ENCODE measurements at places on chromosomes 5 and 9. TPM values are rescaled to one million over a fixed set of nuclear protein-coding genes. Genes with fewer than 3 reads are reported as not detected.

TGFBR1 gene
- total RNA-seq: 33.1 TPM

FABP6 gene
- total RNA-seq: not detected

PDLIM7 gene
- total RNA-seq: 61.9 TPM

PLAC8L1 gene
- not detected for total RNA-seq

TMEM167A gene
- 42.4 TPM for total RNA-seq

BAAT gene
- not detected for total RNA-seq

GRXCR2 gene
- total RNA-seq: 0.29 TPM

PCDHA6 gene
- 4.2 TPM for total RNA-seq

DNA sequence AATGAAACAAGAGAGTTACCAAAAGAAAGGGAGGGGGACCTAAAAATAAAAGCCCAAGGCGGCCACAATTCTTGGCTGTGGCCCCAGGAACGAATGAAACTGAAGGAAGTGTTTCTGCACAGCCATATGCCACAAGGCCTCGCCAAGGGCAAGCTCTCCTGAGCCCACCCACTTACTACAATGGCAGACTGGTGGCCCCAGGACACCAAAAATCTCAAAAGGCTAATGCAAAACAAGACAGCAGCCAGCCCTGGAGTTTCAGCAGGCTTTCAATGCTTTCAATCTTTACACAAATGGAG, 4.0 kb downstream of the CAMSAP1 start:
- no peak for DNase-seq

- DNase-seq: no peak
Observed at GRCh38 chr5:56356836-56357160, 123.7 kb upstream of the ANKRD55 start.

GRCh38 chr9:111287127-111287526, 42.9 kb downstream of the OR2K2 start:
- DNase-seq: no peak

DNA sequence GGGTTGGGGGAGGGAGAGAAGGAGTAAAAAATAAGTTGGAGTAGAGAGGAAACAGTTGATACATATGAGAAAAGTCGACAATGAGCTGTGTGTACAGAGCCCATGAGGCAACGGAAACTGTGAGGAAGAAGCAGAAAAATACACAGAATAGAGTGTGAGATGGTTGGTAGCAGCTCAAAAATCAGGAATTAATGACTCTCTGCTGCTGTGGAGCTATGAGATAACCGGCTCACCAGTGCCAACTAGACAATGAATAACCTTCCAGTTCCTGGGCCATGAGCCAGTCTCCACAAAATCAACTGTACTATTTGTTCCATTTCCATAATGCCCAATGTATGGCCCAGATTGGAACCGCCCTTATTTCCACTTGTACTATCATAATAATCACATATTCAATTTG, 53.1 kb upstream of the NREP start:
- no peak for DNase-seq

- DNase-seq: no peak
Observed at GRCh38 chr5:132821791-132822190, 8.7 kb downstream of the SHROOM1 start.

- no peak for DNase-seq
Observed at GRCh38 chr5:134758176-134758503, 439 bp upstream of the DDX46 start.

DNA sequence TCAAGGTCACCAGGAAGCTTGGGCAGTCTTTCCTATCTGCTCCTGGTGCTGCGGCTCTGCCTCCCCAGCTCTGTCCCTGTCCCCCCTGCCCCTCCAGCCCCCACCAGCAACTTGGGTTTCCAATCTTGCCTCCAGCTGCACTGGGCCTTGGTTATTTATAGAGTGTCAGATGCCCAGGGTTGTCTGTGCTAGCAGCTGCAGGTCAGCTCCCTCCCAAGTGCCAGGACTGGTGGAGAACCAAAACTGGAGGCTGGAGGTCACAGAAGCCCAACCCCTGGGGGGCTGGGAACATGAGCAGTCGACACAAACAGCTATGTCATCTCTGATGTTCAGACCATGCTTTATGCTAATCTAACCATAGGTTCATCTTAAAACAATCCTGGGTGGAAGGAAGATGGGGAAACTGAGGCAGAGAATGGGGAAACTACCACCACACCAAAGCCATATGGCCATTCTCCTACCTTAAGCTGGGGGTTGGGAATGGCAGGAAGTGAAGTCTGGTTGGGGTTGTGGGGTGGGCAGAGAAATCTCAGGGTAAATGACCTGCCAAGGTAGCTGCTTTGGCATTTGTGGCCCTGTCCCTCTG, 1.7 kb downstream of the TPM2 start:
- no peak for DNase-seq

GRCh38 chr5:57685516-57686255, 203.1 kb upstream of the ACTBL2 start:
- no peak for DNase-seq

DNA sequence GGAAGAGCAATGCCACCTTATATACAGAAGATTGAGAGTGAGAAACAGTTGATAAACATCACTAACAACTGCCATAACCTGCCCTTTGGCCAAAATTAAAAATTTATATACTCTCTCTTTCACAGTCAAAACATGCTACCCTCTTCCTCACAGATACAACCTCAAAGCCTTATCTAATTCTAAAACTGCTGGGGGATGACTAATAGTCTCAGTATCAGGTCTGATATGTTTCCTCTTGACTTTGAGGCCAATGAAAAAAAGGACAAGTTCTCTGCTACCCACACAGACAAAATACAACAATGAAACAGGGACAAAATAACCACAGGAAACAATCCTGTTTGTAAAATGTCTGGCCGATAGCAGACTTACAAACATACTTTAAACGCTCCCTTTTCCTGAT, 485.6 kb upstream of the NUDT12 start:
- no peak for DNase-seq

DNA sequence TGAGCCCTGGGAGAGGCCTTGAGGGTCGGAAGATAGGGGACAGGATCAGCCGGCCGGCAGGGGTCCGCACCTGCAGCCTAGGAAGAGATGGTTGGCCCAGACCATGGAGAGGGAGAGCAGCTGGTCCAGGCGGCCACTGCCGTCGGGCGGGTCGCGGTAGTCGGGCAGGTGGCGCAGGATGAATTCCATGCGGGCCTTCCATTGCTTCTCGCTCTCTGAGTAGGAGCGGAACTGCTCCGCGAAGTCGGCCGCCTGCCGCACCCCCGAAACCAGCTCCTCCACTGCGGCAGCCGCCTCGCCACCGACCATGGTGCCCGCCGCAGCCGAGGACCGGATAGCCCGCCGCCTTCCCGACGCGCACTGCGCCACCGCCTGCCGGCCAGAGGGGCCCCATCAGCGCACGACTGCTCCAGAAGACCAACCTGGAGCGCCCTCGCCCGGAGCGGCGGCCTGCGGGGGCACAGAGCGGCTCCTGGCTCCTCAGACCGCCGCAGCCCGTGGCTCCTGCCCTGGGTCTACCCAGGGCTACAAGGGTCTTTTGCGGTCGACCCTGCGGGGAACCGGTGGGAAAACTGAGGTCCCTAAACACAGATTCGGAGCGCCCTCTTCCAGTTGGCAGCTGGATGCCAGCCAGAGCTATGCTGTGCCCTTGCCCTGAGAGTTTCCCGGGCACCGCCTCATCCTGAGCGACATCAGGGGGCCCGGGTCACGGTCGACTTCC, at the start of gene CDKN2AIPNL:
CDKN2AIPNL (minus strand) TSS at position 336 of the 721 bp plus-strand sequence; CDS start at position 309, 27 bp downstream.
- peak; percentile 88 for DNase-seq

GRCh38 chr9:71830929-71831328, 62.6 kb upstream of the CEMIP2 start:
- no peak for DNase-seq

DNA sequence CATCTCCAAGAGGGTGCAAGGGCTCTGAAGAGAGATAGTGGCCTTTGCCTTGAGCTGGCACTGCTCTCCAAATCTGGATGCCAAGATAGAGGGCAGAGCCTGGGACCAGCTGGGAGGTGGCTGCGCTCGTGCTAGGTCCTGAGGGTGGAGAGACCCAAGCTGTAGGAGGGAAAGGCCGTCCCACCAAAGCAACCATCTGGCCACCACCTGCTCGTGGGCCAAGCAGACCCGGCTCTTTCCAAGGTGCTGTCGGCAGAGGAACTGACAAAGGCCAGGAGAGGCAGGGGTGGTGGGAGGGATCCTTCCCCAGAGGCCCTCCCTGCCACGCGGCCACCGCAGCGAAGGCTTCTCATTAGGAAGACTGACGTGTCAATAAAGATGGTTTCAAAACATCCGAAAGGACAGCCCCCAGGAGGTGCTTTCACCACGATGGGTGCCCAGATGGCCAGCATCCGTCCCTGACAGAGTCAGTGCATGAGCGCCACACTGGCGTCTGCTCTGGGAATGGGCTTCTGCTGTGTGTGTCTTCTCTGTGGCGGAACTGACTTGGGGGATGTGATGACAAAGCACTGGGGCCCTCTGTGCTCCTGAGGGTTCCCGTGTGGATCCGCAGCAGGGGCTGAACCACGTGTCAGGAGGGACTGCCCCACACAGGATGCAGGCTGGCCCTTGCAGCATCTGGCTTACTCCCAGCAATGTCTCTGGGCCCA, 213.5 kb downstream of the FANCC start:
- no peak for DNase-seq
